Smooth muscle cell of the brain vasculature (primary cell): ENCODE measurements at places on chromosomes 7 and 10.

DNA sequence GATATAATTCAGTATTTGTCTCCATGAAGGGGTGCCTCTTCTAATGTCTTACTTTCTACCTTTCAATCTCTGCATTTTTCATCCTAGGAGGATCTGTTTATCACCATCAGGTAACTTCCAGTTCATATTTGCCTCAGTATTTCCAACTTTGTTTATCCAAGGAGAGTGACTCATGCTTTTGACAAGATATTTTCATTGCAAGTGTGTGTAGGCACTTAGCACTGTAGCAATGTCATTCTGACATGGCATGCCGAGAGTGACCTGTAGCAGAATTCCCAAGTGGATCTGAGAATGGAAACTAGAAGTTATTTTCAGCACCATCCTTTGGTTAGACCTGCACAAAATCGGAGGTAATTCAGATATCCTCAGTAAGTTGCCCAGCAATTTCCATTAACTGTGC lies 129.9 kb downstream of the INHBA start:
- DNase-seq: no peak

DNA sequence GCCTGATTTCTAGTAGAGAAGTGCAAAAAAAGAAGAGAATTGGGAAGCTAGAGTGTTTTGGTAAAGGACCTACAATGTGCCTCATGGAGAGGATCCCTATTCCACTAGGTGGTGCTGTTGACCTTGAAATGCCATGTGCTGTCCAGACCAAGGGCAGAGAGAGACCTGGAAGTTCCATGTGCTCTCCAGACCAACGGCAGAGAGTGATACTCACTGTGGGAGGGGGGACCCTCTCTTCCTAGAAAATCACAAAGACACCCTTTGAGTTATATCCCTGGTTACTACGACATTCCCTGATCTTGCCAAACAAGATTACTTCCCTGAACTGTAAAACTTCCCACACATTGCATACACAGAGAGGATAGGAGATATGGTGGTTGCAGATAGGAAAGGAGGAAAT lies 212.7 kb upstream of the ZNF804B start:
- peak; percentile 2 for DNase-seq

DNA sequence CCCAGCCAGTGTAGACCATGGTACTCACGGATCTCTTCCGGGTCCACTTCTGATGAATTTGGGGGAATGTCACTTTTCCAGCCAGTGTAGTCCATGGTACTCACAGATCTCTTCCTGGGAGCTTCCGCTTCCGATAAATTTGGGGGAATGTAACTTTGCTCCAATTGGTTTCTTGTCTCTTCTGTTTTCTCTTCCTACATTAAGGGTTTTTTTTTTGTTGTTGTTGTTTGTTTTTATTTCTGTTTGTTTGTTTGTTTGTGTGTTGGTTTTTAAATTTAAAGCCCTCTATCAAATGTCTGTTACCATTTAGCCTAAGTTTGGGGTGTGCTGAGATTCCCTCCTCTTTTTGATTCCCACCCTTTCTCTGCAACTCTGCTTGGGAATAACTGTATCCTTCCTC lies 475.8 kb upstream of the FZD8 start:
- DNase-seq: no peak

DNA sequence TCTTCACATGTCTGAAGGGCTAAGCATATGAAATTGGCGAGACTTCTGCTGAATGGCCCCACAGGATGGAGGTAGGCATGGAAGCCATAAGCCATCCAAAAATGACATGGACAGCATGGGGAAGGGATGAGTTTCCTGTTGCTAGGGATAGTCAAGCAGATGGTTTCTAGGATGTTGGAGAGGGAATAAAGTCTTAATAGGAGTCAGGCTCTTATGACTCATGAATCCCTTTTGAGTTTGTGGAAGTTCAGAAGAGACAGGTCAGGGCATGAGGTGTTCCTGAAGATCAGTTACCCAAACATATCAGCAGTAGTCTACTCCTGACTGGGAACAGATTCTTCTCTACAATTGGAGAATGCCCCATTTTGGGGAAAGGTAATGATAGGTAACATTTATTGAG lies 243.9 kb downstream of the REEP3 start:
- DNase-seq: no peak

DNA sequence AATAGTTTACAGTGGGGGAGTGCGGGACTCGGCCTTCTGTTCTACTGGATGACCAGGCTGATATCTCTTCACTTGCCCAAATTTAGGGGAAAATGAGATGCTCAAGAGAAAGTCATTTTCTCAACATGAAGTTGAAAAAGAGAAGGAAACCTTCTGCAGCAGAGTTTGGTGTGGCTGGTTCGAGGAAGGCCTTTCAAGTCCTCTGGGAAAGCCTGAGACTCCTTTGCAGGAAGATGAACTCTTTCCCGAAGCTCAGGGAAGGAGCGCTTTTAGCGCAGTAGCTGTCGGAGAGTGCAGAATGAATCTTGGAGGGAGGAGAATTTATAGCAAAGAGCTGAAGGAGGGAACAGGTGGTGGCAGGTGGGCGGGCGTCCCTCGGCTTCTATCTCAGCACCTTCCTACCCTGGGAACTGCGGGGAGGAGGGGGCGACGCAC lies at the start of gene ATOH7:
Gene ATOH7, minus strand, starts transcription at position 297 of the 435 bp plus-strand sequence. CDS start 436 bp downstream, outside the sequence.
- DNase-seq: no peak

- DNase-seq: no peak
Measured at GRCh38 chr7:76056241-76056640, 8.3 kb downstream of the MDH2 start.

GRCh38 chr7:47248797-47249196 lies 333.1 kb downstream of the TNS3 start:
- DNase-seq: no peak

- DNase-seq: no peak
Measured at GRCh38 chr10:72616716-72617115, 9.2 kb downstream of the MICU1 start.
